ENCODE measurements at places on chromosomes 6 and 20.
A peak's percentile ranks its signal among the peaks of the same experiment; 100 is the strongest.

GRCh38 chr6:111986651-111987050 is 67.3 kb upstream of the CCN6 start:
- no peak for DNase-seq

- no peak for DNase-seq
These were observed 91.2 kb upstream of the BACH2 start for GRCh38 chr6:90387826-90388225.

- DNase-seq: no peak
These were observed 29.8 kb upstream of the SYNJ2 start for GRCh38 chr6:157951828-157952227.

GRCh38 chr20:63692436-63693082 is 3.9 kb upstream of the TNFRSF6B start:
- peak; percentile 35 for DNase-seq

DNA sequence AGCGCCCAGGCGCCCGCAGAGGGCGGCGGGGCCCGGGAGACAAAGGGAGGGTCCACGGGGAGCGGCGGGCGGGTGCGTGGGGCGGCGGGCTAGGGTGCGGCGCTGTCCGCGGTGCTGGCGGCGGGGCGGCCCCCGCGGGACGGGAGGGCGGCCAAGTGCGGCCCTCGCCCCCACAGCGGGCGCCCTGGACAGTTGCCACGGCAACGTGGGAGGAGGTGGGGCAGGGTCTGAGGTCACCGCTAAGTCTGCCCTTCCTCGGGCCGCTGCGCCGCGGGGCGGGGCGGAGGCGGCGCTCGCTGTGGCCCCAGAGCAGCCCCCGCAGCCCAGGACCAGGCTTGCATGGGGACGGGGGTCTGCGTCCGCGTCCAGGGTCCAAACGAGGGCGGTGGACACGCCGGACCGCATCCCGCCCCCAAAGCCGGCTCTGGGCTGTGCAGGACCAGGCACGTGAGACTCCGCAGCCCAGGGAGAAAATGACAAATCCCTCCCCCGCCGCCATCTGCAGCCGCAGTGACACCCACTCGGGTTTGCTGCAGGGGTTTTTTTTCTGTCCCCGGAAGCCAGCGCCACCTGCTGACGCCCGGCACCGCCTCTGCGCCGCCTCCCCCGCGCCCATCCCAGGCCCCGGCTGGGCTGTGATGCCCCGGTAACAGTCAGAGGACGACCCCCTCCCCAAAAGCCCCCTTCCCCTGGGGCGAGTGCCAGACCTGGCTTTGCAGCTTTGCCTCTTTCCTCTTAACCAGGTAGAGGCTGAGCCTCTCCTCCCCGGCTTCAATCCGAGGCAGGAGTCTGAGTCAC is 36.8 kb downstream of the YTHDF1 start:
- DNase-seq: no peak

All from foreskin melanocyte (primary cell).